Fibroblast of skin of right biceps (primary cell): ENCODE measurements at places on chromosomes 6 and 20.
A peak's percentile ranks its signal among the peaks of the same experiment; 100 is the strongest.

DNA sequence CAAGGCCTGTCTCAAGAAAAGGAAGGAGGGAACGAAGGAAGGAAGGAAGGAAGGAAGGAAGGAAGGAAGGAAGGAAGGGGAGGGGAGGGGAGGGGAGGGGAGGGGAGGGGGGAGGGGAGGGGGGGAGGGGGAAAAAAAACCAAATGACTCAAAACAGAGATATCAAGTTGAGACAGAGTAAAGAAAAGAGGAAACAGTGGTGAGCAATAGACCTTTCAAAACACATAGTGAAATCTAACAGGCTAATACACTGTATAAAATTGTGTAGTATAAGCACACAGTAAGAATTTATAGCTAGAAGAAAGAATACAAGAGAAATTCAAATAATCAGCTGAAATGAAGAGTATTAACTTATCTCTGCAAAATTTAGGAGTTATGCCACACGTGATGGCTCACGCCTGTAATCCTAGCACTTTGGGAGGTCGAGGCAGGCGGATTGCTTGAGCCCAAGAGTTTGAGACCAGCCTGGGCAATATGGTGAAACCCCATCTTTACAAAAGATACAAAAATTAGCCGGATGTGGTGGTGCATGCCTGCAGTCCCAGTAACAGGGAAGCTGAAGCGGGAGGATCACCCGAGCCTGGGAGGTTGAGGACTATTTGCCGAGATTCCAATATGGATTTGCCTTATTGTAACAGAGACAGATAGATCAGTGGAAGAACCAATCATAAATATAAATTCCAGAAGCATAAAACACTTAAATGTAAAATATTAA, 123.2 kb downstream of the PRND start:
- DNase-seq, result no peak

GRCh38 chr20:10947726-10948125, 273.9 kb upstream of the JAG1 start:
- DNase-seq, result no peak

- DNase-seq, result peak; percentile 47
Observed at GRCh38 chr20:25009218-25010145, 16.9 kb upstream of the APMAP start.

GRCh38 chr6:33411632-33412005, 805 bp downstream of the PHF1 start:
- no peak for DNase-seq

- peak; percentile 87 for DNase-seq
Observed at GRCh38 chr6:26743157-26743821, 83.7 kb upstream of the ZNF322 start.

DNA sequence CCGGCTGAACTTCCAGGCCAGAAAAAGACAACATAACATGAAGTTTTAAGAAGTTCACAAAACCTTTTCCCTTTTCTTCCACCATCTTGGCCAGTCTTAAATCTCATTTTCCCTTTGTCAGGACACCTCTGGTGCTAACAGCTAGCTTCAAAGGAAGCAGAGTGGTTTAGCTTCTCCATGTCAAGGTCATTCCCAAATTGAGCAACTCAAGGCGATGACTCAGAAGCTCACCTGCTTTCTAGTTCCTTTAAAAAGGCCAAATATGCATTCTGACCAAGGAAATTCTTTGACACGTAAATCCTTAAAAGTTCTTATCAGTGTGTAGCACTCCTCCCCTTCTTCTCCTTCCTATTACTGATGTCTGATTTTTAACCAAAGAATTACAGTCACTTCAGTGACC, 69.6 kb upstream of the VGLL2 start:
- DNase-seq, result no peak

DNA sequence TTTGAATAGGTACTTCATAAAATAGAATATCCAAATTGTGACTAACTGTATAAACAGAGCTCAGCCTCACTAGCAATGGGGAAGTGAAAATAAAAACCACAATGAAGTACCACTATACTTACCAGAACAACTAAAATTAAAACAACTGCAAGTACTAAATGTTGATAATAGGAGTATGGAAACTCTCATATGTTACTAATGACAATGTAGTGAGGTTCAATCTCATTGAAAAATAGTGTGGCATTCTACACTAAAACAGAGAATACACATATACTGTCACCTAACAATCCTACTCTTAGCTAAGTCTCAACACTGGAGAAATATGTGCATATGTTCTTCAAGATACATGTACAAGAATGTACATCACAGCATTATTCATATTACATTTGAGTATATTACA, 132.0 kb upstream of the CARMIL1 start:
- no peak for DNase-seq

DNA sequence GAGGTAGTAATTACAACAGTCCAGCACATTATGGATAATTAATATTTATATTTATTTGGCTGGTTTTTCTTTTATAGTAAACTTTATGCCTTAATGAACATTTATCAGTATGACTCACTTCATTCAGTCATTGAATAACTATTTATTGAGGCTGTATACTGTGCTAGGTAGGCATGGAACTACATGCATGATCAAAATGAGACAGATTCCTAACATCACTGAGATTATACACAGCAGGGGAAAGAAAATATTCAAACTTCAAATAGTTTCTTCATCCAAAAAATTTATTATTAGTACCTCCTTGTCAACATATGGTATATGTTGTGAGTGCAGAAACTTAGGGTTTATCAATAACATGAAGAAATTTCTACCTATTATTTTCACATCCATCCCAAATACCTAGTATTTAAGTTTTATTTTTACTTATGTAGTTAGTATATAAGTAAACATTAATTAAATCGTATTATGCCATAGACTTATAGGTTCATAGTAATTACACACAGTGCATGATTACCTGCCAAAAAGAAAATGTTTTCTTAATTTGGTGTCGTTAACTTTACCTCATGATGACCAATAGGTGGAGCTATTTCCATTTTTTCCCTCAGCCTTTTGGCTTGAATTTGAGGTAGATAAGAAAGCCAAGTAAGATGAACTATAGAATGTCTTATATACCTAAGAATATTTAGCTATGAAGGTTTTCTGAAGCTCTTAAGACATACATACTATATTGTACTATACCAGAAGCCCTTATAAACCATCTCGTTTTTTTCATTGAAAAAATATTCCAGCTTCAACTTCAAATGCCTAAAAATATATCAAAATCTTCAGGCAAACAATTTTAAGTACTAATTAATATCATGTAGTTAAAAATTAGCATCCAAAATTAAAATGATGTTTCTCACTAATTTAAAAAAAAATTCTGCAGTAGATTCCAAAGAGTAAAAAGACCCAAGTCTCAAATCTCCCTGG, 12.5 kb upstream of the TMEM30A start:
- DNase-seq, result peak; percentile 71

DNA sequence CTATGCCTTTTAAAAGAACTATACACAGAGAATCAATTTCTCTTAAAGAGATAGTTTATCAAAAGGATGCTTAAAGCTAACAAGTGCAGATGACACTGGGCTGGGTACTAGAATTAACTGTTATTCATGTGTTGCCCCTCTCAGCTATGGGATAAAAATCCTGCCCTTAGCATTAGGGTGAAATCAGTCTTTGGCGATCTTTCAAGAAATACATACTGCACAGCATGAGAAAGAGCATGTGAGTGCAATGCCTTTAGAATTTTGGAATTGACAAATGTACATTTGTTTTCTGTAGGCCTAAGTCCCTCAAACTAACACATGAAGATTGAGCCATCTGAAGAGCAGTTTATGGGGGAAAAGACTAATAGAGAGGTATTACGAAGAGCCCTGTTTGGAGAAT, 115.4 kb downstream of the ZFP64 start:
- peak; percentile 43 for DNase-seq

DNA sequence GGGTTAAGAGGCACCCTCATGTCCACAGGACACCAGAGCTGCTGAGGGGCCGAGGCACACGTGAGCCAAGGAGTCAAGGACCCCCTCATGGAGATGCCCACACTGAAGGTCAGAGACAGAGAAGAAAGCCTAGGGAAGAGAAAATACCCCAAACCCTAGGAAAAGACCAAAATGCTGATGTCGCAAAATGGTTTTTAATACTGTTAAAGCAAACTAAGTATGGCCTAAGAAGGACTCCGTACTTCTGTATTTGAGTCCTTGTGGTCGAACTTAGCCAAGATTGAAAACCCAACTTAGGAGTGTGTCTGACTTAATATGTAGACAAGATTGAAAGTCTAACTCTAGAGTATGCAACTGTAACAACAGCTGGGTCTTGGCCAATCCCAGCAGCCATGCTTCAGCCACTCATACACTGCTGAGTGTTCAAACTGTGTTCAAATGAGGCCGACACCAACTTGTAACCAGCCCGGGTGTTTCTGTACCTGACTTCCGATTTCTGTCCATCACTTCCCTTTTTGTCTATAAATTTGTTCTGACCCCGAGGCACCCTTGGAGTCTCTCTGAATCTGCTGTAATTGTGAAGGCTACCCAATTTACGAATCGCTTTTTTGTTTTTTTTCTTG, 92.6 kb upstream of the AGPAT4 start:
- no peak for DNase-seq

GRCh38 chr6:36273802-36274514, 4.1 kb downstream of the PNPLA1 start:
- no peak for DNase-seq

GRCh38 chr20:47544240-47544639, 42.6 kb downstream of the NCOA3 start:
- peak; percentile 87 for DNase-seq

- peak; percentile 94 for DNase-seq
Observed at GRCh38 chr6:12572896-12573827, 143.4 kb upstream of the PHACTR1 start.

GRCh38 chr20:42100137-42100704, 482.0 kb upstream of the CHD6 start:
- DNase-seq, result no peak

- DNase-seq, result no peak
Observed at GRCh38 chr20:32957459-32957858, 46.8 kb downstream of the SUN5 start.

DNA sequence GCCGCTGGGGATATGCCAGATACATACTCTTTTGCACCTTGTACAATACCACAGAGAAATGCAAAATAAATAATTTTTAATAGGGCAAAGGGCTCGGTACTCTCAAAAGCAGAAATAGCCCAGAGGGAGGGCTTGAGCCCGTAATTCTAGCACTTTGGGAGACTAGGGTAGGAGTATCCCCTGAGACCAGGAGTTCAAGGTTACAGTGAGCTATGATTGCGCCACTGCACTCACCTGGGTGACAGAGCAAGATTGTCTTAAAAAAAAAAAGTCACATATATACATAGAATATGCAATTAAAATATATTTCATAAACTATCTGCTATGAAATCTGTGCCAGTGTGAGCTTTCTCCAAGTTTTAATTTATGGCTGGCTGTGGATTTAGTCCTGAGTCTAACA, 818 bp upstream of the TRMT11 start:
- DNase-seq, result no peak

GRCh38 chr20:32941155-32941885, 62.9 kb downstream of the SUN5 start:
- no peak for DNase-seq

- no peak for DNase-seq
Observed at GRCh38 chr20:11591965-11592364, 325.7 kb upstream of the BTBD3 start.

DNA sequence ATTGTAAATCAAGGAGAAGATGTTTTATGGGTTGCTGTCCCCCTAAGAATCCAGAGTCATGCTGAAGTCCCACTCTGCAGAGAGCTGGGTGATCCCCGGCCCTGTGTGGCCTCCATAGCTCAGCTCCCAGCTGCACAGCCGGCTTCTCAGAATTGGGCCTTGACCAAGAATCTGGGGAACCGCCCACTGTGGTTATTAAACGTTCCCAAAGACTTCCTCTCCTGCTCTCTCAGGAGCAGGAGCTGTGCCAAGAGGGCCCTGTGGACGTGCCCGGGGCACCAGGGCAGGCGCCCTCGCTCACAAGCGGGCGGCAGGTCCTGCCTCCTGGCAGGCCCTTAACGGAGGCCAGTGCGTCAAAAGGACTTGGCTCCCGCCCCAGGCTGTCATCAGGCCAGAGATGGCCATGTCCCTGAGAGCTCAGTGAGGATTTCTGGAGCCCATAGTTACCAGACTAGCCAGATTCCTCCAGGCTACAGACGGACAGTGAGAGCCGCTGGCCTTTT, 30.4 kb downstream of the ZC3H12D start:
- peak; percentile 83 for DNase-seq

GRCh38 chr6:56388415-56388755, 141.0 kb upstream of the COL21A1 start:
- no peak for DNase-seq

- DNase-seq, result no peak
Observed at GRCh38 chr6:169235286-169235685, 18.4 kb downstream of the THBS2 start.

GRCh38 chr6:15608396-15608795, 54.4 kb downstream of the DTNBP1 start:
- DNase-seq, result peak; percentile 91

DNA sequence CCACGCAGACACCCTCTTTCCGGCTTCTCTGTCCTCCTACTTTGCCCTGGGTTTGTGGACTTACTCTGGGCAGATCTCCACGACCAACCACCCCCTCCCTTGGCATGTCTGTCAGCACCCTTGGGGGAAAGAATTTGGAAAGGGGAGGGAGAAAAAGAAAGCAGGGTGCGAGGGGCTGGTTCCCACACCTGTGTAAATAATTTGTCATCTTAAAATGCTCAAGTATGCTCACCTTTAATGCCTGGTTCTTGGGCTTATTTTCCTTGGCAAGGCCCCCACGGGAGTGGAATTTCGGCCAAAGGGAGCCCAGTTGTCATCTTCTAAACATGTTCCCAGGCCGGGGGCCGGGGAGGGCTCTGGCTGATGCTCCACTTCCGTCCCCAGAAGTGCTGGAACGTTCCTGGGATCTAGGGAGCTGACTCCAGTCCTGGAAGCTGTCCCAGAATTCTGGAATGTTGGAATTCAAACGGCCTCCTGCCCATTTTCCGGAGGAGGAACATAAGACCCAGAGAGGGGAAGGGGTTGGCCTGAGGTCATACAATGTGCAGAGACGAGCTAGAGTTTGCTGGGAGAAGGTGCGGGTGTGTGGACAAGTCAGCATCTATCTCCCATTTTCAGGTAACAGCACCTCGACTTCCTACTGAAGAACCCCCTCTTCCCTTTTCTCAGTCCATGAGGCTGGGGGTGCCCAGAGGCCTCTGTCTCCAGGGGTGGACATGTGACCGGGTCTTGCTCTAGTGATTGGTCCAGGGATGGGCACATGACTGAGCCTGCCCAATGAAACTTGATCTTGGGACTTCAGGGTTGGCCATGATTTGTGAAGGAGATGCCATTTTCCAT, 122.3 kb downstream of the CEBPB start:
- DNase-seq, result peak; percentile 98

- DNase-seq, result no peak
Observed at GRCh38 chr6:7100072-7100752, 7.5 kb upstream of the RREB1 start.

GRCh38 chr6:166949528-166950442, 6.6 kb downstream of the RNASET2 start:
- no peak for DNase-seq

DNA sequence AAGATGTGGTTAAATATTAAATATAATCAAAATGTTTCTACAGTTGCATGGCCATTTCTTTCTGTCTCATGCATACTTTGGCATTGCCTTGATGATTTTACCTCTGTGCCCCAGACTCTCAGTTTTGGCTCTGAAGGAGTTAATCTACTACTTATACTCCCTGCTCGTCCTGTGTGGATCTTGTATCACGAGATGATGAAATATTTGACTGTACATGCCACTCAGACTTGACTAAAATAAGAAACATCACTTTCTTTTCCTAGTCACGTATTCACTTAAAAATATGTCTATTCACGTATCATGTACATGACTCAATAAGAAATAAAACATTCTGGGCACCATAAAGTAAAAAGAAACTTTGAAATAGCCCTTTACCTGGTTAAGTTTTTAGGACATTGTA, 397.7 kb downstream of the RFPL4B start:
- DNase-seq, result peak; percentile 22
